ENCODE measurements at places on chromosomes 2 and 18.

- DNase-seq, result no peak
These were observed 214.2 kb downstream of the MTX2 start for GRCh38 chr2:176483476-176483875.

DNA sequence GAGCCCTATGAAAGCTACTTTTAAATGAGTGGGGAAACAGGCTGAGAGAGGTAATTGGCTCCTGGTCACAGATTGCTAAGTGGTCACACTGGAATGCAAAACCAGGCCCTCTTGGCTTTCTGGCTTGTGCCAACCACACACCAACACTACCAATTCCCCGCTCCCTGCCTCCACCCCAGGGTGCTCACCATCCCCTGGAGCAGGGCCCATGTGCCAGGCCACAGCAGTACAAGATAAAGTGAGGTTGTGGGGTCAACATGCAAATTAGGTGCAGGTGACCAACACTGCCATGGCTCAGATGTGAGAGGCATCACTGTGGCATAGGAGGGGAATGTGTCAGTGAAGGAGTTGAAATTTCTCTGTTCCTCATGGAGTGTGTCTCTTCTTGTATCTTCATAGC lies 312.5 kb downstream of the MYCN start:
- DNase-seq, result no peak

DNA sequence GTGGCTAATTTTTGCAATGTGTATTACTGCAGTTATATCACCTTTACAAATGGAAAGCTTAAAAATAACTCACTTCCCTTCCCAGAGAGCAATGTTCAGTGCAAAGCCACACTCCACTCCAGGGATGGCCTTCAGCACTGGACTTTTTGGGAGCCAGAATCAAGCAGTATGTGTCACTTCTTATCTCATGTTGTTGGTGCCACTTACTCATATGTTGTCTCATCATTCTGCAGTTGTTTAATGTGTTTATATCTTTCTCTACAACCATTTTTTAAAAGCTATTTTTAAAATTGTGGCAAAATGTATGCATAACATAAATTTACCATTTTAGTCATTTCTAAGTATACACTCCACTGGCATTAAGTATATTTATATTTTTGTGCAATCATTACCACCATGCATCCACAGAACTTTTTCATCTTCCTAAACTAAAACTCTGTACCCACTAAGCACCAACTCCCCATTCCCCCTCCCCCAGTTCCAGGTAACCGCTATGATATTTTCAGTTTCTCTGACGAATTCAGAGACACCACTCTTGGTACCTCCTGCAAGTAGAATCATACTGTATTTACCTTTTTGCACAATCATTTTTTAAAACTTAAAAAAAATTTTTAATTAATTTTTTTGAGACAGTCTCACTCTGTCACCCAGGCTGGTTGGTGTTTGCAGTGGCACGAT lies 32.1 kb upstream of the CD8A start:
- DNase-seq, result no peak

DNA sequence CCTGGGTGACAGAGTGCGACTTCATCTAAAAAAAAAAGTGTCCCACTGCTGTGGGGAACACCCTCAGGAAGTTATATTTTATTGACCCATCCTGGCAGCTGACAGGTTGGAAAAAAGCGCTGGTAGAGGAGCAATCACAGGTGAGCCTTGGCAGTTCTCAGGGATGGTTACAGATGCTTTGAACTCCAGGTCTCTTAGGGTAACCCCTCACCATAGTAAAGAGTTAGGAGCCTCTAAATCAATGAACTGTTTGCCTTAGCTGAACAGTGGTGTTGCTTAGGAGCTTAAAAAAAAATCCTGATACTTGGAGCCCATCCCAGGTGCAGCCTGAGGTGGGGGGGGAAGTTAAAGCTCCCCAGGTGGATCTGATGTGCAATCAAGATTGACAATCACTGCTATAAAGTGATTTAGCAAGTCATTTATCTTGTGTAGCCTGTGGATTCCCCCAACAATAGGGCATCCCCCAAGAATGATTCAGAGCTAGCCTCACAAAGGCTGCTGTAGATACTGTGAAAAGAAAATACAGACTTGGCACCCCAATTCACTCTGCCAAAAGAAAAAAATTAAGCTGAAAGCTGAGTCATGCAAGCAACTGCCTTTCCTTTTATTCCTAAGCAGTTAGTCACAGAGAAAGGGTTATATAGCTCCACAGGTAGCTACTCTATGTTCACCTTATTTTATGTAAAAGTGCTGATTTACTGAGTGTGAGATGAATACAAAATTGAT lies 14.8 kb downstream of the SLC16A14 start:
- DNase-seq, result no peak

DNA sequence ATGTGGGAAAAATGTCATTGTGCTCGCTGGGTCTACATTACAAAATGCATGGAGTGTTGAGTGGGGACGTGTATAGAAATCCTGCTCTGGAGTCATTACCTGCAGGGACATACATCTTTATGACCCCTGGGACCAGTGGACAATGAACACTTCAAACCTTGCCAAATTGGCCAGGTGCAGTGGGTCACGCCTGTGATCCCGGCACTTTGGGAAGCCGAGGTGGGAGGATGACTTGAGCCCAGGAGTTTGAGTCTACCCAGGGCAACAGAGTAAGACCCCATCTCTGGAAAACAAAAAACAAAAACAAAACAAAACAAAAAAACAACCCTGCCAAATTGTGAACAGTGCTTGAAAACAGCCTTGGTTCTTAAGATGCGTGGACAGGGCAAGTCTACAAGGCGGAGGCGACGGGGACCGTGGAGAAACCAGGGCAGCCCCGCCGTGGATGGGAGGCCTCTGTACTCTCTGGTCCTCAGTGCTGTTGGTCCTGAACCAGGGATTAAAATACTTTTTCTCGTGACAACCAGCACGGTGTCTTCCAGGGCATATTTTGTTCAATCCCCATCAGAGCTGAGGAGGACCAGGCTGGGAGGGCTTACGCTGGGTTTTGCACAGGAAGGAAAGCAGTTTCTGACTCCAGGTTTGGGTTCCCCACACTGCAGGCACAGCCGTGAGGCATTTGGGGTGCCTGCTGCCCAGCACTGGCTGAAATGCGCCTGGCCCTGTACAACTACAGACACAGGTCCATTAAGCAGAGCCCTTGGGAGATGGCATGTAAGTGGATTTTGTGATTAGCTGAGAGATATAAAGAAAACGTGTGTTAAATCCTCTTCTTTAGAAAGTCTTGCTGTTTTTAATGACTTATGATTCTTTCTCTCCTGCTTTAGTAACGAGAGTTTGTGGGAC lies 13.7 kb downstream of the COLEC11 start:
- no peak for DNase-seq

- DNase-seq, result no peak
These were observed 4.2 kb downstream of the SLC25A12 start for GRCh38 chr2:171889808-171890207.

DNA sequence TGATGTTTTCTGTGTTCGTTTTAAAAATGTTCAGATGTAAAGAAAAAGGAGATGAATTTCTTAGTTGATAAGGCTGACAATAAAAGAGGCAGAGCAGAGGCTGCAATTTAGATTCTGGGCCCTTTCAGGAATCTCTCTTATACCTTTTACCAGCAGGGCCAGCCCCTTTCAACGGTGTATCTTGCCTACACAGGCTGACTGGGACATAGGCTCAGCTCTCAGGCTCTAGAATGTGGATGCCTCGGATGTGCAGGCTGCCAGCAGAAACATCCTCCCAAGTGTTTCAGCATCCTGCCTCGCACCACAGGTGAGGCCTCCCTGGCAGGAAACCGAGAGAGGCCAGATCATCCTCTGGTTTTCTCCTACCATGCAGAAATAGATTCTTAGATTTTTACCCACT lies 3.4 kb downstream of the C2orf80 start:
- no peak for DNase-seq

GRCh38 chr2:239145106-239145505 lies 255.7 kb downstream of the HDAC4 start:
- DNase-seq, result no peak

DNA sequence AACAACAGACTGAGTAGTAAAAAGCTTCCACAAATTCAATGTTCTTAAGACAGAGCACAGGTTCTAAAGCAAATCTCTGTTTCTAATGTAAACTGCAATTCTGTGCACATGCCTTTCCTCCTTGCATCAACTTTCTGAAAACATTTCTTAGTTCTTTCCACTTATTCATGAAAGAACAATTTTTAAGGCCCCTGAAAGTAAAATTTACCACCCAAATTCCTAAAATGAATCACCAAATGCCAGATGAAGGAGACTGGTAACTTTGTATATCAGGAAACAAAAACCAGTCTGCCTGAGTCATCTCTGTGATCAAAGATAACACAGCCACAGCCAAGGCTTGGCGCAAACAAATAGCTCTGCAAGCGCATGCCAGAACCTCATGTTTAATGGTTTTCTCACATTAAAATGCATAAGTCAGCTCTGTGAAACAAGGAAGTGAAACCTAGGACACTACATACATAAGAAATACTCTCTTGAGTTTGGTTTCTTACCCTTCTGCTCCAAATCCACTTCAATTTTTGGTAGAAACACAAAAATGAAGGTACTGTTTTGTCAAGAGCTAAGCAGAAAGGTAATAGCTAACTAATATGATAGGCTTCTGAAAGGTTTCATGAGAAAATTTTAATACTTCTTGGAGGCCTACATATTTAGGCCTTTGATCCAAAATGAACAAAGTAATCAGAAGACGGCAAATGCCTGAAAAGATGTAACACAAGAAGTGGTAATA lies 169.4 kb downstream of the THADA start:
- DNase-seq, result peak; percentile 6

DNA sequence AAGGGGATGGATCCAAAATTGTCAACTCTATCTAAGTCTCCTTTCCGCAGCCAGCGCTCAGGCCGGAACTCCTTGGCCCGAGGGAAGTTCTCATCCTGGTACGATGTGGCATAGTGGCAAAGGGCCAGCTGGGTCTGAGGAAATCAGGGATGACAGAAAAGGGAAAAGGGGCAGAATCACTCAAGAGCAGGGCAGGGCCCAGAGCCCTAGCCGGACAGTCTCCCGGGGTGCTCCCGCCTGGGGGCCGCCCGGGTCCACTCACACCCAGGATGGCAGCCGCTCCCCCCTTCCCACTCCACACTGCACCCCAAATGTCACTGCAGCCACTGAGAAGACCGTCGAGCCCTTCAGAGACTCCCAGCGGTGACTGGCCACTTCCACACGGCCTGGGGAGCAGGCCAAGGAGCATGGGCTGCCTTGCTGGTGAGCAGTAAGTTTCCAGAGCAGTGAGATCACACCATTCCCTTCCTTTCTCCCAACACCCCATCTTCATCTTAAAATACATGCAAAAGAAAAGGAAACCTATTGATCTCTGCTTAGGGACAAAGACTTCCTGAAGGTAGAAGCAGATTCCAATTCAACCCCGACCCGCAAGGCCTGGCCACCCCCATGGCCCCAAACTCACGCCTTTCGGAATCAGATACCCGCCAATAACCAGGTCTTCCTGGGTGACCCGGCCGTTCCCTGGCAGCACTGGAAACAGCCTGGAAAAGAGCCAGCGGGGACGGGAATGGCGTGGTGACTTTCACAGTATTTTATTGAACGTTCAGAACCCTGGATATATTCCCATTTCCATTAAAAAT lies 26.7 kb downstream of the CYP27C1 start:
- DNase-seq, result no peak

DNA sequence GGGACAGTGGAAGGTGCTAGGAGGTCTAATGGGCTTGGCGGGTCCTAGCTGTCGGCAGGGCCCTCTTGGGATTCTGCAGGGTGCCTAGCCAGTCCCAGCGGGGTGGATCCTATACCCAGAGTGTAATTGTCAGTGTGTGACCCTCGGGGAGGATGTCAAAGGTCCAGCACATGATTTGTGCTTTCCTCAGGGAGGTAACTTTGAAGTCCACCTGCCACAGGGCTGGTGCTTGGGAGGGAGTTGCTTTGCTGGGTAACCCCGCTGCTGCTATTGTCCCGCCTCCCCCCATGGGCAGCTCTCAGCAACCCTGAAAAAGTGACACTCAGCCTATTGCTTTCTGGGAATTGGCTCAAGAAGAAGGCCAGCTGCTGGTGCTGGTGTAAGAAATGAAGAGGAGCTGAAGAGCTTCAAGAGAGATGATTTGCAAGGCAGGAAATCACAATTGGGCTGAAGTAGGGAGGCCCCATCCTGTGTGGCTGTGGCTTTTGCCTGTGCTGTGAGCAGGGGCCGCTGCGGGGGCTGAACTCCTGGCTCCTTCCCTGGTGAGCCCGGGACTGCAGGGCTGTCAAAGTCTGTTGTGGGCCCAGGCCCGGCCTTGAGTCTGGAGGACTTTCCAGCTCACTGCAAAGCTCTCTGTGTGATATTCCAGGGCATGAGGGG lies 36.4 kb downstream of the EMILIN2 start:
- DNase-seq, result no peak

GRCh38 chr2:65057054-65057375 lies 799 bp downstream of the CEP68 start:
- no peak for DNase-seq

GRCh38 chr18:42310956-42311355 lies 355.9 kb downstream of the PIK3C3 start:
- DNase-seq, result no peak

DNA sequence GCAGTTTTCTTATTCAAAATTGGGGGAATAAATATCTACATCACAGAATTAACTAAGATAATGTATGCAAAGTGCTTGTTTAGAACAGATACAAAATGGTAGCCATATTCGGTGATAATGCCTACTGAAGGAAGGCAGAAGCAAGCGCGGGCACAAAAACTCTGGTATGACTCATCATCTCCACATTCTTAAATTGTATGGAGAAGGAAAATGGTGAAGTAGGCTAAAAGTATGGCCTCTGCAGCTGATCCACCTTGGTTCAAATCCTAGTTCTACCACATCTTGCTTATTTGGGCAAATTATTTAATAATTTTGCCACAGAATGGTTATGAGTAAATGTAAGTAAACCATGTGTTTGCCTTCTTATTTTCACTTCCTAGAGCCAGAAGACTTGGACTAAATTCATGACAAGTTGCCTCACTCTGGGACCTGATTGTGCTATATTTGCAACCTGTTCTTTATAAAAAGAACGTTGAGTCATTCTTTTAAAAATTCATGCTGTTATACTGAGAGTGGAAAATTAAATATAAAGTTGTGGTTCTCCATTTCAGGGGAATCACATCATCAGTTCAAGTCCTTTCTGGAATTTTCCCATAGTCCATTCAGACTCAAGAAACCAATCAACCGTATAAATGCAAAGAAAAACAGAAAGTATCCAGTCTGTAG lies 9.0 kb upstream of the CDK15 start:
- DNase-seq, result no peak

DNA sequence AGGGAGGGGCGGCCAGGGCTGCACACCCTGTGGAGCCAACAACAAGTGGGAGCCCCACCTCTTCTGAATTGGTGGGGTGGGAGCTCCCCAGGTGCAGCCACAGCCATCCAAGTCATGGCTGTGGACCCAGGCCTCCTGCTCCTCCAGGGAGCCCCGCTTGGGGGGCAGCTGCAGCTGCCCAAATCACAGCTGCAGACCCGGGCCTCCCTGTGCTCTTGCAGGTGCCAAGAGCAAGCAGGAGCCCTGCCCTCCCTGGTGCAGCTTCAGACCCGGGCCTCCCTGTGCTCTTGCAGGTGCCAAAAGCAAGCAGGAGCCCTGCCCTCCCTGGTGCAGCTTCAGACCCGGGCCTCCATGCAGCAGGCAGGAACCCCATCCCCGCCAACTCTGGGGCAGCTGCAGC lies 46.5 kb upstream of the COX7A2L start:
- no peak for DNase-seq
